Right ventricle myocardium superior (tissue), 1 donor: ENCODE measurements at places on chromosomes 4 and X.

DNA sequence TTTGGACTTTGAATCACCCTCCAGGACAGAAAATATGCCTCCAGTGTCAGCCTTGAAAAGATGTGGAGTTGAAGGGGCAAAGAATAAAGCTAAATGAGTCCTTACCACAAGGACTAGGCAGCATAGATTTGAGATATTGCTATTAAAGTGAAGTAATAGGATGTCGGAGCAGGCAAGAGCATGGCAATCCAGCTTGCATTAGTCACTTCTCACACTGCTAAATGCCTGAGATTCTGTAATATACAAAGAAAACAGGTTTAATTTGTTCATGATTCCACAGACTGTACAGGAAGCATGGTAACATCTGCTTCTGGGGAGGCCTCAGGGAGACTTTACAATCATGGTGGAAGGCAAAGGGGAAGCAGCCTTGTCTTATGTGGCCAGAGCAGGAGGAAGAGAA, 109.8 kb upstream of the PCDH7 start:
- DNase-seq: no peak

- DNase-seq: no peak
Observed at GRCh38 chr4:78880874-78881492, 58.3 kb downstream of the PAQR3 start.

GRCh38 chrX:41621222-41621723, 67.5 kb upstream of the GPR34 start:
- no peak for DNase-seq

GRCh38 chr4:137529432-137529831, 2.9 kb downstream of the PCDH18 start:
- peak; percentile 24 for DNase-seq

DNA sequence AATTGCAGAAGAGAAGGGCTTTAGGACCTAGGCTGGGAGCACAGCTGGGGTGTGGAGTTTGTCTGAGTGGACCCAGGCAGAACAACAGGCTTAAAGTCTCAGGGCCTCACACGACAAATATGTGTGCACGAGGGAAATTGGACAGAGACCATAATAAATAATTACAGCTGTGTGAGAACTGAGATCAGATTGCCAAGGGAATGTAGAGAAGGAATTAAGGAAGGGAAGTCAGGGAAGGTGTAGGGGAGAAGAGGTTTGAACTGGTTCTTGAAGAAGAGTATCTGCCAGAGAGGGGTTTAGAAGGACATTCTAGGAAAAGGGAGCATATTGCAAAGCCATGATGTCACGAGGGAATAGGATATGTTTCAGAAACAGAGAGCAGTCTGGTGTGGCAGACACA, 120.7 kb upstream of the TSPAN5 start:
- DNase-seq: no peak

- no peak for DNase-seq
Observed at GRCh38 chrX:94524867-94525266, 850.9 kb downstream of the FAM133A start.

GRCh38 chrX:53072418-53073114, 9.6 kb upstream of the TSPYL2 start:
- no peak for DNase-seq

- DNase-seq: no peak
Observed at GRCh38 chr4:11426731-11427120, 2.0 kb downstream of the HS3ST1 start.

GRCh38 chrX:147226801-147227200, 412.3 kb upstream of the CXorf51A start:
- DNase-seq: no peak

DNA sequence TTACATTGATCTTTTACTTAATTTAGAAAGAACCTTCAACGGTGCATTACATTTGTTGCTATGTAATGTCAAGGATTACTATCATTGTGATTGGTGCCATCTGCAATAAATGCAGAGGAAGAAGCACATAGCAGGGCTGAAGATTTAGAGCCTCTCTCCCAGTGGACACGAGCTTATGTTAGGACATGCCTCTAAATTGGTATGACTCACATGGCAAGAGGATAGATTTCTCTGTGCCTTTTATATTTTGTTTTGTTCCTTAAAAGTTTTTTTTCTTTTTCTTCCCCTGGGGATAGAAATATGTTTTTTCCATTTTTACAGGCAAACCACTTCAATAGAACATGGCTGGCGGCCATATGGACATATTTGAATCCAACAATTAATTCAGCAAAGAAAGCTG, 205.0 kb upstream of the HAND2 start:
- DNase-seq: no peak

DNA sequence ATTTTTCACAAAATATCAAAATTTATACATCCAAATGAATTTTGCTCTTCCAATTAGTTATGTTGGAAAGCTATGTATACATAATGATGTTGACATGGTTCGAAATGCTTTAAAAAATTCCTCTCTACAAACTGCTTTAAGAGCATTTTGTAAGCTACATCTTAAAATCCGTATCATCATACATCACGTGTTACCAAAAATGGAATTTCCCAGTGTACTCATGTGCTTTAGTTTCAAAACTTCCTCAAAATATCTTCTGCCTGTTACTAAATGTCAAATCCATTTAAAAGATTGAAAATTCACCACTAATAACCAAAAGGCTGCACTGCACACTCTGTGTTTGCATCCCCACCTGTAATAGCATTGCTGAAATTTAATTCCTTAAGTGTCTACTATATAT, 87.9 kb downstream of the WDFY3 start:
- no peak for DNase-seq

GRCh38 chr4:80454040-80454439, 118.5 kb downstream of the CFAP299 start:
- DNase-seq: no peak

- DNase-seq: no peak
Observed at GRCh38 chr4:53722110-53722509, 130.8 kb upstream of the LNX1 start.

GRCh38 chrX:13649838-13650237, 3.1 kb upstream of the TCEANC start:
- no peak for DNase-seq

GRCh38 chr4:131388277-131388676, 1760.8 kb upstream of the PCDH10 start:
- no peak for DNase-seq

- DNase-seq: no peak
Observed at GRCh38 chr4:28548594-28548993, 1688.0 kb downstream of the STIM2 start.

- no peak for DNase-seq
Observed at GRCh38 chr4:24923002-24923401, 10.2 kb upstream of the CCDC149 start.

DNA sequence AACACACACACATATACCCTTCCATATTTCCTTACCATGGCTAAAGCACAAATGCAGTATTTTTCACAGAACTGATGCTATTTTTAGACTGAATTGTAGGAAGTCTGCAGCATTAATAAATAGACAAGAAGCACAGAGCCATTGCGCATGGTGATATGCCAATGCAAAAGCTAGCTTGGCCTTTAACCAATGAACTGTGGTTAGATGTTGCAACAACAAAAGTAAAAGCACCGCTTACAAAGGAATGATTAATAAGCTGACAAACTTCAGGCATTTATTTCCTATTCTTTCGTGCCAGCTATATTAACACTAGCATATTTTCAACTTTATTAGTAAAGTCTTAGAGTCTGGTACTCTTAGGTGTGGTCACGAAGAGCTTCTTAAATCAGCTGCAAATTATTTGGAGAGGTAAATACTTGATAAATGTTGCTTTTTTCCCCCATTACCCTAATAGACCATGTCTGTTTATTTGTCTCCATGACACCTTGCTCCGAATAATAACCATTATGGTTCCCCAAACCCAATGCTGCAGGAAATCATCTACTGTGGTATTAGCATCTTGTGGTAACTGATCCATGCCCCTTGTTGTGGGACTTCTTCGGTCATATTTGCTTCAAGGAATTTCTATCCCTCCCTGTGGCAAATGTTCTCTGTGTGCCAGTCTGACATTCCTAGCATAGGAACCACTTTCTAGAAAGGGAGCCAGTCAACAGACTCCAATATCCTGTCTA, 306.1 kb upstream of the TAPT1 start:
- DNase-seq: no peak

DNA sequence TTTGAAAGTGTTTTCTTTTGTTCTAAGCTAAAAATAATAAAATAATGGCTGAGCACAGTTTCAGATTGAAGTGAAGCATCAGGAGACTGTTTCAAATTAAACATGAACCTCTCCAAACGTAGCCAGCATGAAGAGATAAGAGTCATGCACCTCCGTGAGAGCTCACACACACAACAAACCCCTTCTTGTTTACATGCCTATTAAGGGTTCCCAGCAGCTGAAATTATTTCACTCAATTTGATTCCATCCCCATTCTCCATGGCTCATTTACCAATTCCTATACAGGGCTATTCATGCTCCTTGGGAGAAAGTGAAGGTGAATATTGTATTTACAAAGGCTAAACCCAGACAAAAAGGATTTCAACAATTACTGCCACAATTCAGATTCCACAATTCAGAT, 954.1 kb upstream of the INTU start:
- DNase-seq: no peak

DNA sequence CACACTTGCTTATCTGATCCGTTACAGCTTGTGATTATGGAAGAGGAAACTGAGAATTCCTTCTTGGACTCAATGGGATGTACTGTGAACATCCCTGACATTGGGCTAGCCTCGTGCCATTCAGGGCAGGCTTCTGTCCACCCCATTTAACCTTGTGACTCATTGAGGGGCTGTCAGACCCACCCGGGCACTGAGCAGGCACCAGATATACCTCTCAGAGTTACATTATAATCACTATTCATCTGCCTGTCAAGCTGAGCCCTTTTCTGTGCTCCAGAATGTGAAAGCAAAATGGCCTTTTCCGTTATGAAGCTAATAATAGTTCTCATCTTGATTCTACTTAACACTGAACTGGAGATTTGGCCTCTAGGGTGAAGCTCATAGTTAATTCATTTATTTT, 170.6 kb upstream of the SCML1 start:
- DNase-seq: no peak

- no peak for DNase-seq
Observed at GRCh38 chrX:9500584-9500983, 35.7 kb downstream of the TBL1X start.

DNA sequence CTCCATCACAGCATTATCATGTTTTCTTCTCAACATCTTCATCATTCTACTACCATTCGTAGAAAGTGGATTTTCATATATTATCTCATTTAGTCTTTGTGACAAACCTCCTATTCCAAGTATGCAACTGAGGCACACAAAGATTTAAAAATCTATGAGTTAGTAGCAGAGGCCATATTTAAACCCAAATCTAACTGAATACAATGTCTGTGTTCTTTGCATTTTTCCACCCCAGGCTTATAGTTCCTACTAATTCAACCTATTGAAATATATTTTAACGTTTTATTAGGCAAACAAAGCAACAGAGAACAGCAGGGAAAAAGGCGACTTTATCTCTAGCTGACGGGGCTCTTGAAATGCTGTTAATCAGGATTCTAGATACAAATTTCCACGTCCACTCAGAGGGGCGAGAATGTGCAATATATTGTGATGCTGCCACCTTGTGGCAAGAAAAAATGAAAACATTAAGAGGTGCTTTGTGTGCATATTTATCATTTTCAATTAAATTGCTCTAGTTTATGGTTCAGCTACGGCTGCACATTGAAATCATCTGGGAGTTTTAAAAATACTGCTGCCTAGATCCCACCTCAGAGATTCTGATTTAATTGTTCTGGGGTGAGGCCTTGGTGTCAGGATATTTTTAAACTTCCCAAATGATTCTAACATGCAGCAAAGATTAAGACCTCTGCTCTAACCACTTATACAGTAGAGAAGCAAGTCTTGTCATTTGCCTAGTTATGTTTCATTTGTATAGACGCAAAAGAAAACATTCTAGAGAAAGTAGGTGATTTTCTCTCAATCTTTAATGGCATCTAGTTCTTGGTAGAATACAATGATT, 315.9 kb downstream of the MAPK10 start:
- no peak for DNase-seq

- no peak for DNase-seq
Observed at GRCh38 chr4:11489453-11490083, 60.9 kb upstream of the HS3ST1 start.

GRCh38 chr4:20487446-20487845, 212.8 kb upstream of the PACRGL start:
- no peak for DNase-seq

DNA sequence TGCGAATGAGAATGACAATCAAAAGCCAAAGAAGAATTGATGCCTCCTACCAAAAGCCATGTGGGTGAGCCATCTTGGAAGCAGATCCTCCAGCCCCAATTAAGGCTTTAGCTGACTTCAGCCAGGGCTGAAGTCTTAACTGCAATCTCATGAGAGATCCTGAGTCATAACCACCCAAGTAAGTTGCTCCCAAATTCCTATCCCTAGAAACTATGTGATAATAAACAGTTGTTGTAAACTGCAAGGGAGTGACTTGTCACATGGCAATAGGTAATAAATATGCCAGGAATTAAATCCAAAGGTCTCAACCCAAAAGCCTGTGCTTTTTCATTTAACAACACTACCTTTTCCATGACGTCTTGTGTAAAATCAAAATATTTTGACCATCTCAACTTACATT, 154.2 kb upstream of the TBL1X start:
- DNase-seq: no peak

DNA sequence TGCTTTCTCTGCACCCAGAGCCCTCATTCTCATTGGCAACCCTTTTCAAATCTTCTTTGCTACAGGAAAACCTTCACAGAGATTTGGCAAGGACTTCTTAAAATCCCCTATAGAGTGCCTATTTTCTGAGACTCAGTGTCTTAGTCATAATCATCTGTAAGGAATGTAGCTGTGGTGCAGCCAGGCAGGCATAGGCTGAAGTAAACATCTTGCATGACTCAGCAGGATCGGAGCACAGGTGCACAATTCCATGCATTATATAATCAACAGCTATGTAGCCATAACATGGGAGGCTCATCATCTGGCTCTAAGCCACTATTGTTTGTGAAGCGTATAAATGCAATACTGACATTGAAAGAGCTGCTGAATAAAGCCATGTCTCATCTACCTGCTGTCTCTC, 368.8 kb downstream of the MAGEE1 start:
- DNase-seq: no peak

- DNase-seq: no peak
Observed at GRCh38 chrX:124842205-124842604, 477.5 kb upstream of the TEX13C start.

DNA sequence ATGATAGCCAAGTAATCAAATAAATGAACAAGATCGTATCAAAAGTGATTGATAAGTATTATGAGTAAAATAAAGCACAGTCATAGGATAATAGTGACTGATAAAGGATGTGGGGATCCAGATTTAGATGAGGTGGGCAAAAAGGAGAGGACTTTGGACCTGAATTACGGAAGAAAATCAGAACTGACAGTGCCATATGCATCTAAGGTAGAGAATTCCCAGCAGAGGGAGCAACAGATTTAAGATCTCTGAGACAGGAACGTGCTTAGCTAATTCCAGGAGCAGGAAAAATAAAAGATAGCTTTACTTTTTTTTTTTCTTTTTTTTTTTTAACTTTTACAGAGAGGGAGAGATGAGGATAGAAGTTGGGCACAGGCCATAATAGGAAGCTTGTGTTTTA, 189.9 kb downstream of the NWD2 start:
- DNase-seq: no peak

DNA sequence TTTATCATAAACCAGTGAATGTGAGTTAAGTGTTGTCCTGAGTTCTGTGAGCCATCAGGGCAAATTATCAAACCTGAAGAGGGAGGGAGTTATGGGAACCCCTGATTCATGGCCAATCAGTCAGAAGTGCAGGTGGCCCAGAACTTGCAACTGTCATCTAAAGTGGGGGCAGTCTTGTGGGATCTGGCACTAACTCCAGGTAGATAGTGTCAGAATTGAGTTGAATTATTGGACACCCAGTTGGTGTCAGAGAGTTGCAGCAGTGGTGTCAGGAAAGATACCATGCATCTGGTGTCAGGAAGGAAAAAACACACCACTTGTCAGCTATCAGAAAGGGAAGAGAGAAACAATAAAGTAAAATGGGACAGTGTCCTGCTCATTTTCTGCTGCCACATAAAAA, 8.4 kb downstream of the CORIN start:
- peak; percentile 44 for DNase-seq
